ENCODE measurements at places on chromosomes 2 and 18.

DNA sequence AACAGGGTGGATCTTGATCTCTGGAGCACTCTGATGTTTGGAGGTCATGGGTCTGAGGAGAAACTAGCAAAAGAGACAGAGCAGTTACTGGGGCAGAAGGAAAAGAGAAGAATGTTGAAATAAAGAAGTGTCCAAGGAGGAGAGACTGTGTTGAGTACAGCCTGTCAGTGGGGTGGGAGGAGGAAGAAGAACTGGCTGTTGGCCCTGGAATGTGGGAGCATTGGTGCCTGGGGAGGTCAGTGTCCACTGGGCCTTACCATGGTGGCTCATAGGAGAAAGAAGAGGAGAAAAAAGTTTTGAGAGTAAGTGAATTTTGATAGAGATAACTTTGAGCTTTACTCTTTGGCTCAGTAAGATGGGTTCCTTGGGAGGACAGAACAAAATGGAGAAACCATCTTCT lies 499.0 kb downstream of the TXNL1 start:
- no peak for DNase-seq

DNA sequence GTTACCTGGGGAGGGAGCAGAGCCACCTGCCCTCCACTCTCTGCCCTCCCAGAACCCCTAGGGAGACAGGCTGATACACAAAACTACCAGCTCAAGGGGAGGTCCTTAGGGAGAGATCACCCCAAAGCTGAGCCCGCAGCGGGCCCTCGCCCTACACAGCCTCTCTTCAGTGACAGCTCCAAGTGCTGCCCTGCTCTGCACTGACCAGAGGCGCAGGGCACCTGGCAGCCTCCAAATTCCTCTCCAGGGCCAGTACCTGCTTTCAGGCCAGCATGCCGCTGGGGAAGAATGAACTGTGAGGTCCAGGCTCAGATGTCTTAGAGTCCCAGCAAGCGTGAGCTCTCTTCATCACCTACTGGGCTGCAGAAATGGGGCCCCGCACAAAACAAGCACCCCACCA lies 11.3 kb upstream of the SH3BP4 start:
- DNase-seq, result no peak

DNA sequence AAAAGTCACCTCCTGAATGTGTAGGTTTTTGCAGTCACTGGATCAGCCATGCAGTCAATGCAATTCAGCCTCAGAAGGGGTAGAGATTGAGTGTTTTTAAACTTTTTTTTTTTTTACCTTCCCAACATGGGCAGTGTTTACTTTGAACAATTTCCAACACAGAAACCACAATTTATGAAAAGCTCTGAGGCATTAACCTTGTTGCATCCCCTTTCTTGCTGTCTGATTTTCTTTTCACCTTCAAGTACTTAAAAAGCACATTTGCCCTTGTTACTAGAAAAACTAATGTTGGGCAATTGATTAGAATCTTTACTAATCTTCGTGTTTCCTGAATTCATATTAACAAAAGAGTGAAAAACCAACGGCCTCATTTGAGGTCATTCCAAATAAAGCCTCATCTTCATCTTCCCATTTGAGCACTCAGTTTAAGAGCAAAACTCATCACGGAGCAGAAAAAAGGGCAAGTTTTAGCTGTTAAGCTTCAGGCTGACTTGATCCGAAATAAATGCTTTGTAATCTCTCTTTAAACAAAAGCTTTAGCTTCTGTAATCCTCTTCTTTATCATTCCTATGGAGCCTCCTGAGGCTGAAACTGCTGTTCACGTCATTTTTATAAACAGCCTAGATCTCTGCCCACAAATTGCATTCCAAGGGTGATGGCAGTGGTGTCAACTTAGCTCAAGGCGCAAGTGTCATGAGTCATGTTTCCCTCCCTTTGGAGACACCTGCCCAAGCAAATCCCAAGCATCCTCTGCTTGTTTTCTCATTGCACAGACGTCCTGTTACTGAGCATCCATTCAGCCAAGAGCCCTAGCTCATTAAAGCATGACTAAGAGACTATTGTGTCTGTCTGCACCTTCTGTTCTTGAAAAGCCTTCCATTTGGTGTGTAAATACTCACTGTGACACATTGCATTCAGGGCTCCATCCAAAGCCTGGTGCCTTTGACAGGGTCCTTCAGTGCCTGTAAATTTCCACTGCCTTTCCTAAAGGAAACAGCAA lies 107.7 kb downstream of the HNMT start:
- DNase-seq, result peak; percentile 26

DNA sequence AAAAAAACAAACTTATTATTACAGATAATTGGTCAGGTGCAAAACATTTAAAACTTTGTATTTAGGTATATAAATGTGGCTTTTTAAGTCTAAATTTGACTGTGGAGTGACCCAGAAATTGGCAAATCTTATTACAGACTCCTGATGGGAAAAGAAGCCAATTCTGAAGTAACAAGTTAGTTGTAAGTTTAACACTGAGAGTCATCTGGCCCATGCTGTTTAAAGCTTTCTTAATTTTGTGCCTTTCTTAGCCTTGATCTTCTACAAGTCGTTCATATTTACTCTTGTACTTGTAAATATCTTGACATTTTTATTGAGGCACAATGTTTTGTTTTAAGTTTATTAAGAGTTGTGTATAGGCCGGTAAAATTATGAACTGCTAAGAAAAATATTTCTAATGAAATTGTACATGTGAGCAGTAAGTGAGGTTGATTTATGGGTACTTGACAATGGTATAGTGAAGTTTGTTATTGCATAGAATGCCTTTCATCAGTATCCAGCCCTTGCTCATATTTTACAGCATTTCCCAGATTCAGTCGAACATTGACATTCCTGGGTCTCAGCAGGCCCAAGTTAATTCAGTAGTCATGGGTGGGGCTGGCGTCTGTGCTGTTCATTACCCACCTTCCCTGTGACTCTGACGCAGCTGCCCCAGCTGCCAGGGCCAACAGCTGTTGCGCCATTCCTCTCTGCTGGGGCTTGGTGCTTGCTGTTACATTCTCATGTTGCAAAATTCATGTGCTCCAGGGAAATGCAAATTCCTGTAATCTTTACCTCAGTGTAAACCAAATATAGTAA lies 121.4 kb downstream of the ZNF236 start:
- no peak for DNase-seq

- no peak for DNase-seq
Measured at GRCh38 chr2:105895990-105896764, 151.5 kb downstream of the NCK2 start.

DNA sequence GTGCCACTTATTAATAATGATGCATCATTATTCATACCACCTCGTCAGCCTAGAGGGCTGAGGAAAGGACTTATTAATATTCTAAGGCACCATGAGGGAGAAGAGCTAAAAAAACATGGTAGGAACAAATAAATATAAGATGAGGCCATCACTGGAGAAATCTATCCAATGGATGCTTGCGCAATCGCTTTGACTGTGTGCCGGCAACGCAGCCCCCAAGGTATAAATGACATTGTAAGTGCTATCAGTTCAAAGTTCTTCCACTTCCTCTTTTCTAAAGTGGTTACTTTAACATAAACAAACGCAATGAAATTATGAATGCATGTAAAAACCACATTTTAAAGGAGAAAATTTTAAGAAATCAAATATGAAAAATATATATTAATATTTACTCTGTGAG lies 164.6 kb downstream of the EIPR1 start:
- no peak for DNase-seq

GRCh38 chr2:161571051-161571429 lies 53.2 kb upstream of the SLC4A10 start:
- no peak for DNase-seq

- no peak for DNase-seq
Measured at GRCh38 chr2:119692310-119692709, 13.3 kb downstream of the TMEM177 start.

DNA sequence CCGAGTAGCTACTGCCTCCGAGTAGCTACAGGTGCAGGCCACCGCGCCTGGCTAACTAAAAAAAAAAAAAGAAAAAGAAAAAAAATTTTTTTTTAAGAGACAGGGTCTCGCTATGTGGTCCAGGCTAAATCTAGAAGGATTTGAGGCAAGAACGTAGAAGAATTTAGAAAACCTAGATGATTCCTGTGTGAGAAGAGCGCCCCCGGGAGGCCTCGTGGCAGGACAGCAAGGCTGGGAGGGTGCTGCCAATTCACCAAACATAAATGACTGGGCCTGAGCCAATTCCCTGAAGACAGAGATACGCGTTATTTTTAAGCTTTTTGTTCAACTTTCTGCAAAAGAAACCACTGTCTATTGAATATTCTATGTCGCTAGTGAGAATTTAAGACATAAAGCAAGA lies 90.1 kb upstream of the TGFA start:
- no peak for DNase-seq

- DNase-seq, result no peak
Measured at GRCh38 chr2:200782251-200782650, 29.5 kb upstream of the BZW1 start.

DNA sequence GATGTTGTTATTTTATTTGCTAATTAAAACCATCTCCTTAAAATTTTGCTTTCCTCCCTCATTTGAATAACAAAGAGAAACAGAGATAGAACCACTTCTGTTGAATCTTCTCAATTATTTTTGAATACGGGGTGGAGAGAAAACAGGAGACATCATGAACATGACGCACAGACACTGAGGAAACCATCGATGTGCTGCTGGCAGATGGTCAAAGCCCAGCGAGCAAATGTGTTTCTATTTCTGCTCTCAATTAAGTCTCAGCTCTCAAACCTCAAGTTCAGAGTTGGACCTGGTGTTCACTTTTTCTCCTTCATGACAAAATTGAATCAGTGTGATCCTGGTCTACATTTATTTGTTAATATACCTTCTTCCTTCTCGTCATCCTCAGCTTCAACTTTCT lies 36.1 kb upstream of the TWIST2 start:
- DNase-seq, result no peak

- DNase-seq, result no peak
Measured at GRCh38 chr2:219461047-219461514, 26.4 kb downstream of the SPEG start.

- DNase-seq, result no peak
Measured at GRCh38 chr2:12665334-12665733, 51.4 kb upstream of the TRIB2 start.

DNA sequence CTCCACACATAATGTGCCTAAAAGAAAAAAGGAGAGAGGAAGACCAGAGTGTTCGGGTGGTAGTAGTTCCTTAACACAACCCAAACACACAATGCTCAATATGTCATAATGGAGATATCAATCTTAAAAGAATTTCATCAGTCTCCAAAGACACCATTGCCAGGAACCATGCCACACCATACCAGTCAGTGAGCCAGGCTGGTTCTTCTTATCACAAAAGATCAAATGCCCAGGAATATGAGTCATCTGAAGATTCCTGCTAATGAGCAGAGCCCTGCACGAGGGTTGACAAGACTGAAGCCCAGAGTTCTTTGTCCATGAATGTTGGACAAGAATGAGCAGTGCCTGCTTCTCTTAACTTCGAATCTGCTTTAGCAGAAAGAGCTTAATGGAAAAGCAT lies 262.3 kb downstream of the ZNF516 start:
- DNase-seq, result no peak

- DNase-seq, result no peak
Measured at GRCh38 chr18:79816981-79817606, 19.4 kb downstream of the KCNG2 start.

- no peak for DNase-seq
Measured at GRCh38 chr2:34936089-34936488, 1337.0 kb upstream of the FAM98A start.

GRCh38 chr18:63795606-63796005 lies 20.4 kb downstream of the SERPINB7 start:
- no peak for DNase-seq

DNA sequence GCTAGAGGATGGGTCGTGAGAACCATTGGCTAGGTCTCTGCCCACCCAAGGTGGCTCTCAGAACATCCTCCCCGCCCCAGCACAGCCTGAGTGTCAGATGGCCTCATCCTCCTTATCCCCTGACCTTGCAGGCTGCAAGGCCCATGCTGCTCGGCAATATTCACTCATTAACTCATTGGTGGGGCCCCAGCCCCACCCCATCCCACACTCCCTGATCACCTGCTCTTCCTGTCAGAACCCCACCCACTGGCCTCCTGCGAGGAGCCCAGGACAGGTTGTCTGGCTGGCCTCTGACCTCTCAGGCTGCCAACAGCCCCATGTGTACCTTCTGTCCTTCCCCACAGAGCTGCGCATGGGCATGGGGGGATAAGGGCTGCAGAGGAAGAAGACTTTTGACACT lies 5.3 kb downstream of the ADCY3 start:
- DNase-seq, result no peak

DNA sequence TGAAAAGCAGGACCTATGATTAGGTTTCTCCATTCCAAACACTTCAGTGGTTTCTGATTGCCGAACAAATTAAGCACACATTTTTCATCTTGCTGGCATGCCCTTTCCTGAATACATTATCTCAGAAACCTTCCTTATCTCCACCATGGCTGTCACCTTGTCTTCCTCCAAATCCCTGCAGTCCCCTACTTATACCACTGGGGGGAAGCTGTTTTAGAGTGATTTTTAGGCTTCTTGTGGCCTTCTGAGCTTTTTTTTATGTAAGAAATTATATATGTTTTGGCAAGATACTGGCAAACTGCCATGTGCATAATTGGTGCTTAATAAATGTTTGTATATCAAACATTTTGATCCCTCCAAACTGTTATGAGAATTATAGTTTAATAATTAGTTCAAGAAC lies 229.2 kb downstream of the MYT1L start:
- no peak for DNase-seq

GRCh38 chr2:10059552-10060335 lies 16.4 kb downstream of the KLF11 start:
- no peak for DNase-seq

- DNase-seq, result no peak
Measured at GRCh38 chr2:108029496-108029895, 43.2 kb downstream of the SLC5A7 start.

DNA sequence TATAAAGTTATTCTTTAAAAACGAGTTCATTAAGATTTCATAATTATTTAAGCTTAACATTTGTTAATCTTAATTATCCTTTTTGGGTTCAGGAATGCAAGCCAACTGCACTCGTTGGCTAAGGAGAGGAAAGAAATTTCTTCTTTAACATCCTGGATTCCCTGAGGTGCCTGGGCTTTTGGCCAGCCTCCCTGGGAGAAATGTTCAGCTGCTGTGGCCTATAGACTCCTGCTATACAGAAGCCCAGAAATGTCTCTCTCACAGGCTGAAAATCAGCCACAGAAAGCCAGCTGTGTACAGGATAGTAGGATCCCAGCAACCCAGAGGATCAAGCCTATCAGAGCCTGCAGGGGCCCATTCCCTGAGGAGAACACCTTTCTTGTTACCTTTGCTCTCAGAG lies 430.3 kb downstream of the XIRP2 start:
- DNase-seq, result peak; percentile 58

GRCh38 chr2:231184319-231184718 lies 14.1 kb upstream of the ARMC9 start:
- DNase-seq, result no peak

DNA sequence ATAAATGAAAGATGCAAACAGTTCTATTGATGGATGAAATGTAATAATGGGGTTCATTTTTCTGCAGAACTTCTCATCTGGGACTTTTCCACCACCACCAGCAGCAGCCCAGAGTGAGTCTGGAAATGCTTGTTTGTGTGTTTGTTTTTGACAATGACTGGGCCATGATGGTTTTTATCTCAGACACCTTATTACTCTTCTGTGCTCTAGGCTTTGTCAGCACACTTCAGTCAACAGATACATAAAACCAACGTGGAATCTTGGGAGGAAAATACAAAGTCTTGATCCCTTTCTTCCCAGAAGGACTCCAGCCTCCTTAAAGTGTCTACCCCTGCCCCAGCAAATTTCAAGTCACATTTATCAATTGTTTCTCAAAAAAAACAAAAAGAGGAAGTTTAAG lies 134.0 kb downstream of the MREG start:
- DNase-seq, result no peak

Data from G401 (cell line).